ENCODE measurements at places on chromosomes 5 and 9.

- DNase-seq, result no peak
Observed at GRCh38 chr9:13013991-13014883, 239.4 kb downstream of the LURAP1L start.

DNA sequence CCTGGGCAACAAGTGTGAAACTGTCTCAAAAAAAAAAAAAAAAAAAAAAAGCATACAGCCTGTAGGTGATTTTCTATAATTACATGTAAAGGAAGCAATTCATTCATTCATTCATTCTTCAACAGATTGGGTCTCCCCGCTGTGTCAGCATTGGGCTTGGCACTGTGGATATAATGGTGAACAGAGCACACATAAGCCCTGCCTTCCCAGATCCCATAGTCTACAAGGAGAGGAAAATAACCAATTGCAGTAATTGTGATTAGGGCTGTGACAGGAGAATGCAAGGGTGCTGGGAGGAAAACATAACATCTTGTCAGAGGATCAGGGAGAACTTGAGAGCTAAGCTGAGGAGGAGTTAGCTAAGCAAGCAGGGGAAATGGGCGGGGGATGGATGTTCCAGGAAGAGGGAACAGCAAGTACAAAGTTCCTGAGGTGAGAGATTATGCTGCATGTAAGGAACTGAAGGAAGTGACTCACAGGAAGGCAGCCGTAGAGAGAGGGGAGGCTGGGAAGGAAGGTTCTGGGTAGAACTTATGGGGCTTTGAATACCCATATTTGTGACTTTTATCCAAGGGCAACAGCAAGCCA, 24.0 kb upstream of the KLF9 start:
- no peak for DNase-seq

GRCh38 chr5:113255579-113256386, 179.0 kb downstream of the TSSK1B start:
- no peak for DNase-seq

DNA sequence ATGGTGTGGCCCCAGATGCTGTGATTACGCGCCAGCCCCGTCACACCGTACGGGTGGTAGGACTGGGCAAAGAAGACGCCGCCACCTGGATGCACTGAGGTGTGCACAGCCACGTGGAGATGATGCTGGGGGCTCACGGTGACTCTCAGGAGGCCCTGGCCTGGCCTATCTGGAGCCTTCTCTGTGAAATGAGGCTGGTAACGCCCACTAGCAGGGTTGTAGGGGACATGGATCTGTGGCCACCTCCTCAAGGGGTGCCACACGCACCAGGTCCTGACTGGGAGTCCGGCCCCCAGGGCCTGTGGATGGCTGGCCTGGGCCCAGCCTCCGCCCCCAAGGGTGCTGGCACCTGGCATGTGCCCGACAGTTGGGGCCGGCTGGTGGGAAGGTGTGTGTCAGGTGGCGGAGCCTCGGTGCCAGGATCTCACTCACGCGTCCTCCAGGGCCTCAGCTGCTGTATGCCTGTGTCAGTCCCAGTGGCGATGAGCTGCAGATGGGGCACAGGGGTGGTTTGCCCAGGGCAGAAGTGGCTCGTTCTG, 32.4 kb downstream of the NEK6 start:
- no peak for DNase-seq

GRCh38 chr9:124208571-124208970, 49.2 kb upstream of the NEK6 start:
- no peak for DNase-seq

- DNase-seq, result no peak
Observed at GRCh38 chr5:176934309-176934930, 35.3 kb upstream of the HK3 start.

DNA sequence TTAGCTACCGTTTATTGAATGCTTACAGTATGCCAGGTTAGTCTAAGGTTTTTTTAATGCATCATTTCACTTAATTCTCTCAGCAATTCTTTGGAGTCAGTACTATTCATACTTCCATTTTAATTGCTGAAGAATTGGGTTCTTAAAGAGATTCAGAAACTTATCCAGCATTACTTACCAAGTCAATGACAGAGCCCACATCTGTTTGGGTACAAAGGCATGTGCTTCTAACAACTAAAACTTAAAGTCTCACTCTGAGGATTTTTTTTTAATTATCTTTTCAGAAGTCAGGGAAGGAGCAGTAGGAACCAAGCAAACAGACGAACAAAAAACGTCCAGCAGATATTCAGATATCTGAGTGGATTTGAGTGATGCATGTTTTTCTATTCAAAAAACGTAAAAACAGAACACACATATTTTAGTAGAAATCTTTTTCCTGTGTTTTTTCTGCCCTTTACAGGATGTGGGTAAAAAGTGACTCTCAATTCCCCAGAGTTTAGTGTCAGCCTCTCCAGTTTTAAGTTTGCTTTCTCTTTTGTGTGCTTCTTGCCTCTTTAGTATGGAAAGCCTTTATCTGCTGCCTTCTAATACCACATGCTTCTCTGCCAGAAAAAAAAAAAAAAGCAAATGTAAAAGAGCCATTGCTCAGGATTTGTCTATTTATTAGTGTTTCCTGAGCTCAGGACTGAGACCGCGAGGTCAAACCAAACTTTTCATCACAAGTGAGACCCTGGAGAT, 118.0 kb downstream of the PRKACG start:
- no peak for DNase-seq

Measured in stimulated activated CD4-positive, alpha-beta T cell treated with anti-CD3 and anti-CD28 coated beads, Interleukin-4, amount 100 ng/mL, for 4 hours (primary cell).